Fibroblast of lung (primary cell): ENCODE measurements at places on chromosomes 7 and 10.

- DNase-seq = no peak
Observed at GRCh38 chr10:124496620-124497019, 35.0 kb downstream of the LHPP start.

- DNase-seq = no peak
Observed at GRCh38 chr10:91698258-91698657, 65.4 kb upstream of the PPP1R3C start.

GRCh38 chr10:12130237-12130872 lies 878 bp downstream of the SEC61A2 start:
- DNase-seq = peak; percentile 69

DNA sequence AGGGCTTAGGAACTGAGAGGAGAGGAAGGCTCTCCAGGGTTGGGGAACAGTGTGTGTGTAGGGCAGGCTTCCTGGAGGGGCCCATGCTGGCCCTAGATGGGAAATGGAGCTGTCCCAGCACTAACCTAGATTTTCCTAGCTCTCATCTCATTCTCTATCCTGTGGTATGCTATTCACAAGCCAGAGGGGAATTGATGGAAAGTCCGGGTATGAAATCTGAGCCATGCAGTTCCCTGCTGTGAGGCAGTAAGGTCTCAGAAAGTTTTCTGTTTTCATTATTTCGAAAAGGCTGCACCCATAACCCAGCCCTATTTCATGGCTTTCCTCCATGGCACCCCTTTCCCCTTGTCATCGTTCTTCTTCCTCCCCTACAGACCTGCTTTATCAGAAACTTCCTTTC lies 220.3 kb downstream of the RPS24 start:
- DNase-seq = no peak

- DNase-seq = peak; percentile 92
Observed at GRCh38 chr7:73894733-73895551, 34.0 kb downstream of the TMEM270 start.

DNA sequence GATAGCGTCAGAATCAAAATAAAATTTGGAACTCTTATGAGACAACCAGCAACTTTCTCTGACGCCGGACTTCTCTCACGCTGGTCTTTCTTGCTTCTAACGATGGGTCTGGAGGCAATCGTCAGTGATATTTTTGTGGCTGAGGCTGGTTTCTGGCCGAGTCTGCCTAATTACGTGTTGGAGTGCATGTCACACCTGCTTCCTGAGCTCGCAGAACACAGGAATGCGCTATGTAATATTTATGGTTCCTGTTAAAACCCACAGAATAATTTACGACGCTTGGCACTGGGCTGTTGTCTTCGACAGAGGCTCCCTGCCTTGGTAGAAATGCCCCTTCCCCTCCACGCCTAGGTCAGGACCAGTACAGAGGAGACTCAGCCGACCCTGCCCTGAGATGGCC lies 64.9 kb downstream of the NPTX2 start:
- no peak for DNase-seq

GRCh38 chr7:15801551-15801950 lies 115.1 kb upstream of the MEOX2 start:
- DNase-seq = peak; percentile 80

DNA sequence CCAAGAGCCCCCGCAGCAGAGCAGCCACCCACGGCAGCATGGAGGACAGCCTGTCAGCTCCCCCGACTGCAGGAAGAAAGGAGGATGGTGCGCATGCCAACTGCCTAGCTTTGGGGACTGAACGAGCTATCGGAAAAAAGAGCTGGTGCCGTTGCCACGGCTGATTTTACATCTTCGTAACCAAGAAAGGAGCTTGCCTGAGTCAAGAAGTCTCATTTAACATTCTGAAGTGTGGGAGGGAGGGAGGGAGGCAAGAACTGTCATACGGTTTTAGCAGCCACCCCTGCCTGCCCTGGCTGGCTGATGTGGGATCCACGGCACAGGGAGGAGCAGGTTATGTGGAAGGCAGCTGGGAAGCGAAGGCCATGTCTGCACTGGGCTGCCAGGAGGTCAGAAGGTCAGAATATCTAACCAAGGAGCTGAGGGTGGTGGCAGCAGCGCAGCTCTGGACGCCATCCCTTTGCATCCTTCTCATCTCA lies 74.7 kb upstream of the CAMK2B start:
- DNase-seq = no peak

- DNase-seq = no peak
Observed at GRCh38 chr7:88155756-88156155, 64.1 kb downstream of the SRI start.

- no peak for DNase-seq
Observed at GRCh38 chr10:98456686-98457482, 10.1 kb upstream of the HPS1 start.

- no peak for DNase-seq
Observed at GRCh38 chr7:41446606-41447449, 256.1 kb downstream of the INHBA start.

GRCh38 chr10:6299234-6299633 lies 96.5 kb downstream of the PFKFB3 start:
- peak; percentile 54 for DNase-seq

DNA sequence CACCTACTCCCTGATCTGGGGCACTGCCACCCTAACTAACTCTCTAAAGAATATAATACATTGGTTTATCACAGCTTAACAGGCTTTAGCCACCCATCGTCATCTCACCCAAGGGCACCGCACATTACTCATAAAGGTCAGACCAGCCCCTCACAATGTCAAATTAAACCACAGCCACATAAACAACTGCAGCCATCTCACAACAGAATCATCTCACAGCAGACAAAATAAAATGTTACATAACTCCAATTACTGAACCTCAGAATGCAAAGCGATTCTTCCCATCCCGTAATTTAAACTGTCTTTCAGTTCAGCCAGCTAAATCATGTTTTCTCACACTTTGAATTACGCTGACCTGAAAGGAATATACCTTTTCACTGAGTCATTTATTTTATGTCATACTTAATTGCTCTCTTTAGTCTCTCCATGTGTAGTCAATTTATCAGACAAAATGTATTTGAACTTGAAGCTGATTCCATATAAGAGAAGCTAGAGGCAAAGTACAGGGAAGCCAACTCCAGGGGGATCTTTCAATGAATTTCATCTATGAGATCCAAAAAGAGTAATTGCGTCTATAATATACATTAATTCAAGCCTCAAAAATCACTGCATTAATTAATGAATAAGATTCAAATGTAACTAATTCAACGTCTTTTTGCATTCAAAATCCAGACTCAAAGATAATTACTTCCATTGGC lies 96.9 kb upstream of the NEBL start:
- DNase-seq = peak; percentile 70

DNA sequence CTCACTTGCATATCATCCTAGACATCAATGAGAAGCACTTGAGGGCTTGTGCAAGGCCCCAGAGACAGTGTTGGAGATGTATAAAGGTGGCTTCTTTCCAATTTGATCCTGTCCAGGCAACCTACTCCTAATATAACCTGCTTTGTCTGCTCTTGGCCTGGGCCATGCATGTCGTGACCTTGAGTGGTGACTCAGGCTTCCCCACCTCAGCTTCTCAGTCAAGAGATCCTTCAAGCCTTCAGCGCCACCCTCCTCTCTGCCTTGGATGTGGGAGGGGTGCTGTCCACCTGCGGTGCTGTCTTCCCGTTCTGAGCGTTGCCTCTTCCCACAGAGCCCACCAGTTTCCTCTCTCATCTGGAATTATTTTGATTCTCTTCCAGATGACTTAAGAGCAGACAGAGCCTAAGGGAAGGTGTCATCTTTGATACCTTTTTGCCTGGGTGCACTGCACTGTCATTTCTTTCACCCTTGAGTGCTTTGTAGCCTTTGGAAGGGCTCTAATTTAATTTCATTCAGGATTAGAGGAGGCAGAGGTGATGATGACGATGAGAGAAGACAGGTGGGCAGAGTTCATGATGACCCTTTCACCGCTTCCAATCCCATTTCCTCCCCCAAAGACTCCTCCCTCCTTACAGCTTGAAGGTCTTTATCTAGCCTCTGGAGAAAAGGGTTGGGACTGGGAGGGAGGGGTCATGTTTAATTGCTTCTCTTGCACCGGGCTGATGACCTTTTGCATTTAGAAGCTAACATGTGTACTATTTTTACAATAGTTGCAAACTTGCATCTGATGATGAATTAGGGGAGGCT lies 6.9 kb downstream of the LSMEM1 start:
- DNase-seq = no peak

- DNase-seq = peak; percentile 87
Observed at GRCh38 chr10:116891208-116891607, 41.9 kb downstream of the ENO4 start.

- DNase-seq = no peak
Observed at GRCh38 chr10:11871466-11871865, 48.3 kb downstream of the PROSER2 start.

DNA sequence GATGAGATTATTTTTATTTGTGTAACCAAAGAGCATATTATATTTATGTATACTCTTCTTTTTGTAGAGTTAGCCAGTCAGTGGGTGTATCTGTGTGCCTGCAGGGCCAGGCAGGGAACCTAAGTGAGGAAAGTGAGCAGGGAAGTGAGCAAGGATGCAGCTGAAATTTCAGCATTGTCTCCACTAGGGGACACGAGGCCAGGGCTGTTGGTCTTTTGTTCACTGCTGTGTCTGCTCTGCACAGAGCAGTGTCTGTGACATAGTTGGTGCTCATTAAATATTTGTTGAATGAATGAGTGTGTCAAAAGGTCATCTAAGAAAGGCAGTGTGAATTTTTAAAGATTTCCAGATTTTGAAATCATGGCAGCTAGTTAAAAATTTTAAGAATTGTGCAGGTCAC lies 51.8 kb downstream of the SUGCT start:
- DNase-seq = no peak

- DNase-seq = peak; percentile 41
Observed at GRCh38 chr7:521221-522070, 1.8 kb upstream of the PDGFA start.

- peak; percentile 63 for DNase-seq
Observed at GRCh38 chr7:33107136-33108066, 1.8 kb downstream of the RP9 start.

DNA sequence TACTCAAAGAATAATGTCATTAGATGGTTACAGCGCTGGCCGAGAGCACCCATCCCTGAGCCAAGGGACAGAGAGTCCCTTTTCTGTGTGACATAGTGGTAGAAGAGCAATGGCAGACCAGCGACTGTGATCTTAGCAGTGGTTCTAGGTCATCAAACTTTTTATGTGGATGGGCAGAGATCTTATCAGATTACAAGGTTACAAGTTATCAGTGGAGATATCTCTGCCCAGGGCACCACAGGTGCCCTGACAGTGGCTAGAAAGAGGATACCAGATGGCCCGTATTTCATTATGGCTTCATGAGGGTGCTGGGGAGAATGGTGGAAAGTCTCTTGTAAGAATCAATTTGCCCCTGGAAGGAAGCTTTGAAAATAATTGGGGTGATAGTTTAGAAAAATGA lies 62.7 kb downstream of the CYCS start:
- DNase-seq = no peak

GRCh38 chr7:48363174-48363573 lies 191.9 kb downstream of the ABCA13 start:
- DNase-seq = no peak
